ENCODE measurements at places on chromosomes 11 and 22.

DNA sequence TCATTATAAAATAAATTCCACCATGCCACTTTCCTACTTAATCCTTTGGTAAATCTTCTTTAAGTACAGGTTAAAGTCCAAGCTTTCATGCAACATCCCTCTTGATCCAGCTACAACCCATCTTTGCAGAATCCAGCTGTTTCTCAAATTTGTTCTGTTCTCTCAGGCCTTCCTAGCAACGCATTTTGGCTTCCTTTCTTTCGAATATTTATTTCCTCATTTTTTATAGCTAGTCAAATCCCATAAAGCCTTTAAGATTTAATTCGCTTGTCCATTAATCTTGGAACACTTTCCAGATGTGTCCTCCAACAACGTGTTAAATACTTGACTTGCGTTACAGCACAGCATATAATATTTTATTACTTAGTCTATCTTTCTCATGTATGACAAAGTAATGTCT lies 600.1 kb upstream of the CHORDC1 start:
- DNase-seq: no peak

- no peak for DNase-seq
These were observed 55.0 kb upstream of the PTH start for GRCh38 chr11:13550761-13551160.

DNA sequence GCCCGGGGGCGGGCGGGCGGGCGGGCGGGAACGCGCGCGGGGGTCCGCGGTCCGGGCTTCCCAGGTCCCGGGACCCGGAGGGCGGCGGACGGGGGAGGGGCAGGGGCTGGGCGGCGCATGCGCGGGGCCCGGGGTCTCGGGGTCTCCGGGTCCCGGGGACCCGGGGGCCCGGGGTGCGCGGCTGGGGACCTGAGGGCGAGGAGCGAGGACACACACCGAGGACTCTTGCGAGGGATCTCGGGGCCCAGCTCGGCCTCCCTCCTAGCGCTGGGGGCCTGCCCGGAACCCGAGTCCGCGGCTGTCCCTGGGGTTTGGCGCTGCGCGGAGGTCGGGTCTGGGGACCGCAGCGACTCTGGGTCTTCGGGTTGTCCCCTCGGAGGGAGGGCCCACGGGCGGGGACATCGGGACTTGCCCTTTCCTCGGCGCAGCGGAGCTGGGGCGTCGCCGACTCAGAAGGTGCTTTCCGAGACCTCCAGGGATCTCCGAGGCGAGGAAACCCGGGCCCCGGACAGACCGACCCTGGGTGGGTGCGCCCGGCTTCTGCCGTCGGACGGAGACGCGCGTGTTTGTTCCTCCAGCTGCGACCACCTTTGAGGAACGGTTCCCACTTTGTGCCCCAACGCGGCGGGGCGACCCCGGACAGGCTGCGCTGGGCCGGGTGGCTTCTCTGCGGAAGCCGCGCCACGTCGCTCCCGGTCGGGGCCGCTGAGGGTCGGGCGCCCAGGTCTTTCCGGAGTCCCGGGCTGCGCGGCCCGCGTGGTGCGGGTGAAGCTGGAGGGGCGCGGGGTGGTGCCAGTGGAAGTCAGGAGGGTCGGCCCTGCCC lies 540 bp downstream of the PPARA start:
- no peak for DNase-seq

- DNase-seq: no peak
These were observed 22.8 kb upstream of the SCGB1A1 start for GRCh38 chr11:62395885-62396551.

GRCh38 chr11:6735306-6735705 lies 36.5 kb downstream of the OR2AG2 start:
- peak; percentile 26 for DNase-seq

GRCh38 chr11:35145271-35145670 lies 6.3 kb downstream of the CD44 start:
- no peak for DNase-seq

DNA sequence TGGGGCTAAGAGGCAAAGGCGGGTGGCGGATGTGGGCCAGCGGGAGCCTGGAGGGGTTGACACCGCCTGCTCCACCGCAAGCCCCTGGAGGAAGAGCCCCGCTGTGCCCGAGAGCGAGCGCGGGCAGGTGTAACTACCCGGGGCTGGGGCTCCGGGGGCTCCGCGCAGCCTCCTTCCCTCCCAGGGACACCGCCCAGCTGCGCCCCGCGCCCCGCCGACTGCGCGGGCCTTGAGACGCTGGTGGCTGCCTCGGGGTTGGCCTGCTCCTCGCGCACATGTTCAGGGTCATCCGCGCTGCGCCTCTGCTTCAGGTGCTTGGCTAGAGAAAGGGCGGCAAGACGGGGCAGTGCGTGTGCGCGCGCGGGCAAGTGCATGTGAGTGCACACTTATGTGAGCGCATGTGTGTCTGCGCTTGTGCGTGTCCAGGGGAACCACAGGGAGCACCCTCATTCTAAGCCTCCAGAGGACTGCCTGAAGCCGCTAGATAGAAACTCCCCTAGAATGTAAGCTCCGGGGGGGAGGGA lies 197.5 kb upstream of the TMEM45B start:
- no peak for DNase-seq

GRCh38 chr22:37453696-37454095 lies 26.4 kb upstream of the ELFN2 start:
- DNase-seq: no peak

- DNase-seq: no peak
These were observed 52.3 kb upstream of the LMO1 start for GRCh38 chr11:8315954-8316353.

GRCh38 chr22:49701380-49702067 lies 126.1 kb downstream of the BRD1 start:
- DNase-seq: no peak

DNA sequence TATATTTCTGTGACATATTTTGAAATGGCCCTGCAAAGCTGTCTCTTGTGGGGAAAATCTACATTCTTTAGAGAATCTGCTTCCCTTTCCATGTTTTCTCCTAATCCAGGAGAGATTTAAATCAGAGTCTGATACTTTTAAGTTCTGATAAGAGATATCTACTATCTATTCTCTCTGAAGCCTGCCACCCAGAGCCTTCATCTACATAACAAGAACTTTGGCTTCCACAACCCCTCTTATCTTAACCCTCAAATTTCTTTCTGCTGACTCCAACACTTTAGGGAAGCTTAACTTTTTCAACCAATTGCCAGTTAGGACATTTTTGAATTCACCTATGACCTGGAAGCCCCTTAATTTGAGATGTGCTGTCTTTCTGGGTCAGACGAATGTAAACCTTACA lies 965.2 kb downstream of the TBC1D22A start:
- DNase-seq: no peak

DNA sequence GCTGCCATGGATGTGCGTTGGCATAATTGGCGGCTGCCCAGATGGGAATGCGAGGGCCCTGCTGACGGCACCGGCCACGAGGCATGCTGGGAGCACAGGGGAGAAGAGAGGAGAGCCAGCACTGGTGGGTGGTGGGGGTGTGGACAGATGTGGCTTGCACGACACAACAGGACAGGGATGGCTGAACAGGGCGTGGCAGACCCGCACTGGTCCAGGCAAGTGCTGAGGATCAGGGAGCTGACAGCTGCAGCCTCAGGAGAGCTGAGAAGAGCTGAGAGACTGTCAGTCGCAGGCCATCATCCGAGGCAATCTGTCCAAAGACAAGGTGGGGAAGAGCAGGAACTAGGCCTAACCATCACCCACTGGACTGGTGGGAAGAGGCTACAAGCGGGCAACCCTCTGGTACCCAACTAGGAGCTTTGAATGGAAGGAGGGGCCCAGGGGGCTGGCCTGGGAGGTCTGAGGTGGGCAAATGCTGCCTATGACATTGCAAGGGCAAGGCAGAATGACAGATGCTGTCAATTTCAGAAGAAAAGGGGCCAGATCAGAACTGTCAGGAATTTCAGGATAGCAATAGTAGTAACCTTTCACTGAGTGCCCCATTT lies 2.4 kb downstream of the GNB1L start:
- DNase-seq: no peak

DNA sequence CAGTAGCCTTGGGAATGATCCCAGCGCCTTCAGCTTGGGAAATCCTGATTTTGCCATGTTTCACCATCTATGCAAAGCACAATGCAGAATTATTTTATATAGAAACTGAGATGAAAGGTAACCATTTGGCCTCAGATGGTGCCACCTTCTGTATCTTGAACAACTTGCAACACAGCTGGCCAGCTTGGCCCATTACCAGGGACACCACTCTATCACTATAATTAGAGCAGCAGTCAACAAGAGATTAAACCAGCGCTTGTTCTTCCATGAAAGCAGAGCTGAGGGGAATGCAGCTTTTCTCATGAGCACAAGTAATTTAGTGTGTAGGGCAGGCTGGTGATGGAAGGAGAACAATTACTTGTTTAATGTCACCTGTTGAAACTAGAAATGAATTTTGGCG lies 6.7 kb upstream of the ZDHHC13 start:
- no peak for DNase-seq

GRCh38 chr11:79259800-79260199 lies 181.0 kb downstream of the TENM4 start:
- no peak for DNase-seq

GRCh38 chr11:7520011-7520942 lies 6.5 kb downstream of the PPFIBP2 start:
- DNase-seq: no peak

- no peak for DNase-seq
These were observed 1.2 kb downstream of the ACAD8 start for GRCh38 chr11:134254433-134255183.

DNA sequence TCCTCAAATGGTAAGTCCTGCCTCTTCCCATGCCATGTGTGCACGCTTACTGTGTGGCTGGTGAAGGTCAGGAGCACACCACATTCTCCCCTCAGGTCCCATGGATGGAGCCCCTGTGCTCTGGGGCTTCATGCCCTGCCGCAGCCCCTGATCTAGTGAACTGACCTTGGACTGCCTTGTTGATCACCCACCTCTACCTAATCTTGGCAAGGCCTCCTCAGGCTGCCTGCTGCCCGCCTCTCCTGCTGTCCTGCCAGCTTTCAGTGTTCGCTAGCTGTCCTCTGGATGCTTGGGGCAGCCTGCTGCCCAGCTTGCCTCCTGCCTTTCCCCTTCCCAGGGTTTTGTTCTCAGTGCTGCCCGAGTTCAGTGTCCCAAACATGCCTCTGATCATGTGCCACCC lies 38.1 kb downstream of the CABIN1 start:
- DNase-seq: no peak

GRCh38 chr11:34627197-34627596 lies 6.3 kb downstream of the EHF start:
- no peak for DNase-seq

GRCh38 chr22:29043906-29044575 lies 17.6 kb downstream of the C22orf31 start:
- peak; percentile 76 for DNase-seq

DNA sequence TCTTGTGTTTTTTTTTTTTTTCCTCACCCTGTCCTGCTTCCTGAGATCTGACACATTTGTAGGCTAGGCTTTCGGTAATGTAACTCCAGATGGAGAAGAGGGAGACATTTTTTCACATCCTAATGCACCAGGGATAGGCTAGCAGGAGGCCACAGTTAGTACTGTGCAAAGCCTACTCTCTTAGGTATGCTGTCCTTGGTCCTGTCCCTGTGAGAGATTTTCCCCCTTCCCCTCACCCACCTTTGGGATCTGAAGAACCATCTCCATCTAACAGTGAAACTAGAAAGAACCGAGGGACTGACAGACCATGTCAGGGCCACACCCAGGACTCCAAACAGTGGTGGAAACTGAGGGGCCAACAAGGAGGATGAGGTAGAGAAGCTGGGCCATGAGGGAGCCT lies 29.2 kb downstream of the ADAMTS8 start:
- no peak for DNase-seq

- DNase-seq: no peak
These were observed 23.7 kb upstream of the PDE3B start for GRCh38 chr11:14619603-14620531.

DNA sequence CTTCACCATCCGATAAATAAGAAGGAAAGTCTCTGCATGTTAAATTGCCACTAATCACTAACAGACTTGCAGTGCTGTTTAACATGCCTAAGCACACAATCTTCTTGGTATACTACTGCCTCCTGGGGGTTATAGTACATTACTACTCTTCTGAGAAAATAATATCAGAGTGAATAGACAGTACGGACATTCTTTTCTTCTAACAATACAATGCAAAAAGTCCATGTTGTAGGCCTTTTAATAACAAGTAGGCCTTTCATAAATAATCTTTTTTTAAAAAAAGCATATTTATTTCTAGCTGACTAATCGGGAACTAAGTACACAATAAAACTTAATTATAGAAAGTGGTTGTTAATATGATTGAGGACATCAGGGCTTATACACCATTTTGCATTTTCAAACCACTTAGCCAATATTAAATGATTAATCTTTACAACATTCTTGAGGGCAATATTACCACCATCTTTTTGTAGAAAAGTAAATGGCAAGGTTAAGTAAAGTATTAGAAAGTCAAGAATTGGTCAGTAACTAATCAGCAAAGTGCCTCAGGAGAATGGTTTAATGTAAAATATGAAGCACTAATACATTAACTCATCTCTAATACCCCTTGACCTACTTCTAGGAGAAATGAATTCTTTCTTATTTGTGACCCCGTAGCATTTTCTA lies 84.7 kb downstream of the TTC28 start:
- peak; percentile 77 for DNase-seq

- DNase-seq: no peak
These were observed 20.6 kb upstream of the RAPSN start for GRCh38 chr11:47469361-47470179.

DNA sequence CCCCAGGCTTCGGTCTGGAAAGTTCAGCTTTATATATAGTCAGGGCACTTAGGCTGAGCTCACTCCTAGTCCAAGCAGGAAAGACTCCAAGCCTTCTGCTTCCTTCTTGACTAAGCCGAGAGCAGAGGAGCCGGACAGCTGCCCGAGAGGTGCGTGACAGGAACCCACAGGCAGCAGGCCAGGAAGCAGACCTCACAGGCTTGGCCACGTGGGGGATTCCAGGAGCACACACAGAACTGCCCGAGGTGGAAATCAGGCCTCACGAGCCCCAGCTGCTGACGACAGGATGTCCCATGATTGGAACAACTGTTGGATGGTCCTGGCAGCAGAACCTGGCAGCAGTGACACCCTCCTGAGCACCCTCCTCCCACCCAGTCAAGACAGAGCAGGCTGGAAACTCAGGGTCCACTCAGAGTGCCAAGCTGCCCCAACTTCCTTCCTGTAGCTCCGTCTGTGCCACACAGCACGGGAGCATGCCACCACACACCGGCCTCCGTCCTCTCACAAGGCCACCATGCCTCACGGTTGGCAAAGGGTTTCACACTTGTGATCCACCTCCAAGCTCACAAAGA lies 5.4 kb downstream of the PLA2G6 start:
- peak; percentile 47 for DNase-seq

DNA sequence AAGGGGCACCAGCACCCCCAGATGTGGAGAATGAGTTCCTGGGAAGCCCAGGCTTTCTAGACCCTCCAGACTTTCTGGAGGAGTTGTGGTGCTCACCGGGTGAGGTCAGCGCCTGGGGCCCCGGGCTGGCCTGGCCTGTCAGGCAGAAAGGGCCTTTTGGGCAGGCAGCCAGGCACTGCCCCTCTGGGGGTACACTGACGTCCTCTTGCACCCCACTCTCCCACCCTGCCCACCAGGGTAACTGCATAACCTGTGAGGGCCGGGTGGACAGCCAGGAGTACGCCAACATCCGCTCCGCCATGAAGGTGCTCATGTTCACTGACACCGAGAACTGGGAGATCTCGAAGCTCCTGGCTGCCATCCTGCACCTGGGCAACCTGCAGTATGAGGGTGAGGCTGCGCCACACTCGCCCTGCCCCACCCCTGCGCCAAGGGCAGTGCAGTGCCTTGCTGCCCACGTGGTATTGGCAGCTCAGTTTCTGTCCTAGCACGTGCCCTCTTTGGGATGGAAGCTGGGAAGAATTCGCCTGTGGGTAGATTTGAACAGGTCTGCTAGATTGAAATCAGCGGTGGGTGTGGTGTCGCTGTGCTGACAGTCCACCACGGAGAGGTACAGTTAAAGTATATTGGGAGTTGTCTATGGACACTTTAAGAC lies 30.1 kb downstream of the MYO7A start:
- no peak for DNase-seq
